ENCODE measurements at places on chromosomes 12 and 14. TPM values are rescaled to one million over a fixed set of nuclear protein-coding genes. Genes with fewer than 3 reads are reported as not detected.
A peak's percentile ranks its signal among the peaks of the same experiment; 100 is the strongest.

DNA sequence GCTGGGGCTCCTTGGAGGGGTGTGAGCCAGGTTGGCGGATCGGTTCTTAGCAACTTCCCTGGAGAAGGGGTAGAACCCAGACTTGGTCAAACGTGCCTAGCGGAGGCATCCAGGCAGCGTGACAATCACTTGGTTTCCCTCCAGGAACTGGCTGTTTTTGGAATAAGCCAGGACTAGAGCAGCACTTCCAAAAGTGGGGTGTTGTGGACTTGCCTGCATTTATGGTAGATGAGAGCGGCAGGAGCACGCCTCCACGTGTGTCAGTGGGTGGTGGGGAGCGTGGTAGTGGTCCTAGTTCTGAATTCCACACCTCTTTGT is 2.8 kb downstream of the PRMT8 start:
- DNase-seq: no peak

The BEST3 gene
- not detected for total RNA-seq

The DPPA3 gene
- not detected for total RNA-seq

The AQP5 gene
- total RNA-seq: not detected

DNA sequence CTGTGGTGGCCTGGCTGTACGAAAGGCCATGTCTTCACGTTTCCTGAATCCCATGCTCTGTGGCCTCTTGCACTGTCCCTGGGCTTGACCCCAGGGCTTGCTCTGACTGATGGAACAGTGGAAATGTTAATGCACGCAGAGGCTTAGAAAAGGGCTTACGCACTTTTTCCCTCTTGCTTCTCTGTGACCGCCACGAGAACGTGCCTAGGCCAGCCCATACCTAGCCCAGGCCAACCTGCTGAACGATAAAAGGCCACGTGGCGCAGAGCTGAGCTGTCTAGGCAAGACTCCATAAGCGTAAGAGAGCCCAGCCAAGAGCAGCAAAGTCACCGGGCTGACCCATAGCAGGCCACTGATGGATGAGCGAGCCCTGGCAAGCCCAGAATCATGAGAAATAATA is 18.3 kb downstream of the TTC7B start:
- DNase-seq: no peak

The OASL gene
- 0.82 TPM for total RNA-seq

- DNase-seq: no peak
Measured at GRCh38 chr14:96790186-96790585, 7.0 kb upstream of the VRK1 start.

DNA sequence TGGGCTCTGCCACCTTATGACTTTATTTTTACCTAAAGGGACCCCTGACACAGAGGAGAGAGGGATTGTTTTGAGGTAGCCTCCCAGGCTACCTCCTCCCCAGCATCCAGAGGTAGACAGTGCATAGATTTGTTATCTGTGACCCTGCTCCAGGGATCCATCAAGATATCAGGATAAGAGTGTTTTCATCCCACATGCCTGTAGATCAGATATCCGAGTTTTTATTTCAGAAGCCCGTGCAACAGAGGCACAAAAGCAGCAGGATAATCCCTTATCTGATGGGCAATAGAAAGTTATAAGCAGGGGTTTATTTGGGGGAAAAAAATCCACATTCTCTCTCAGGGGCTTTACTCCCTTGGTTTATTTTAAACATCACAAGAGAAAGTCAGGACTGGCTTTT is 117.0 kb upstream of the RPH3A start:
- DNase-seq: no peak

GRCh38 chr12:76529226-76529918 is 30.2 kb downstream of the OSBPL8 start:
- no peak for DNase-seq

The RNASE7 gene
- not detected for total RNA-seq

The CORO1C gene
- 243 TPM for total RNA-seq

GRCh38 chr12:90013409-90013808 is 304.8 kb upstream of the ATP2B1 start:
- no peak for DNase-seq

The SELPLG gene
- total RNA-seq: 6.5 TPM

DNA sequence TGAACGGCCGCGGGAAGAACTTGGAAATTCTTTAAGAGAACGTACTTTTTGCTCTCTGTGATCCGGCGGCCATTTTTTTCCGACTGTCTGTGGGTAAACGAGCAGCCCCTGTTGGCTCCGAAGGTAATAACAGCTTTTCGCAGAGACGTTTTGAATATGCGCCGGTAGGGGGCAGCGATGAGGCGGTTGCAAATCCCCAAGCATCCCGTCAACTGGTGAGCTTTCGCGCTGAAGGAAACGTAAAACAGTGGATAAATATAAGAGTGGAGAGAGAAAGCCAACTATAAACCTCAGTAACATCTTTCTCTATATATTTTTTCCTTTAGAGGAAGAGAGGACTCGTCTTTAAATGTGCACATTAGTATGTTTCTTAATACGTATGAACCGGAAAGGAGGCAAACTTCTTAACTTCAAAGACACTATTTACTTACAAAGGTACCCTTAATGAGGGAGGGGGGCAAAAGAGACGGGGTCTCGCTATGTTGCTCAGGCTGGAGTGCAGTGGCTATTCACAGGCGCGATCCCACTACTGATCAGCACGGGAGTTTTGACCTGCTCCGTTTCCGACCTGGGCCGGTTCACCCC is 9.6 kb upstream of the NEMF start:
- DNase-seq: peak; percentile 91

- peak; percentile 17 for DNase-seq
Measured at GRCh38 chr12:96034621-96035282, 635 bp downstream of the LTA4H start.

The NPFF gene
- total RNA-seq: not detected

DNA sequence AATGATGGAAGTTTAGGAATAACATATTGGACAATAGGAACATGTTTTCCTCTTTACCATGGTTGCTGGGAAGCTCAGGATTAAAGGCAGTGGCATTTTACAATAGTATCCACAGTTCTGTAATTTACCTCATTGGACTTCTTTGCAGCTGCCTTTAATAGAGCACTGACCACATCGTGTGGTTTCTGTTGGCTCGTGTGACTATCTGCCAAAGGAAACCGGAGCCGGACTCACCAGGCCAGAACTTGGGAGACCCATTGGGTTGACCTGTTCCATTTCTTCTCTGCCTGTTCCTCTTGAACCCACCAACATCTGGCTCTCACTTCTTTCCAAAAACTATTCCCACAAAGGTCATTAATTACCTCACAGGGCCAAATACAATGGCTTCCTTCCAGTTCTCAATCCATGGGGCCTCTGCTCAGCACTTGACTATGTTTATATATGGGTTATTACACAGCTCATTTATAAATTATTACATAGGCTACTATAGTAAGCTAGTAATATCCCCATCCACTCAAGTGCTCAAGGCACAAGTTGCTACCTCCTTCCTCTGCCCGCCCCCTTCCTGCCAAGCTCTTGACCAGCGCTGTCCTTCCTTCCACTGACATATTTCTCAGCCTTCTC is 121.5 kb upstream of the VASH1 start:
- no peak for DNase-seq

All from uterus (tissue), 4 donors.